ENCODE measurements at places on chromosomes 3 and 15.
A peak's percentile ranks its signal among the peaks of the same experiment; 100 is the strongest.

DNA sequence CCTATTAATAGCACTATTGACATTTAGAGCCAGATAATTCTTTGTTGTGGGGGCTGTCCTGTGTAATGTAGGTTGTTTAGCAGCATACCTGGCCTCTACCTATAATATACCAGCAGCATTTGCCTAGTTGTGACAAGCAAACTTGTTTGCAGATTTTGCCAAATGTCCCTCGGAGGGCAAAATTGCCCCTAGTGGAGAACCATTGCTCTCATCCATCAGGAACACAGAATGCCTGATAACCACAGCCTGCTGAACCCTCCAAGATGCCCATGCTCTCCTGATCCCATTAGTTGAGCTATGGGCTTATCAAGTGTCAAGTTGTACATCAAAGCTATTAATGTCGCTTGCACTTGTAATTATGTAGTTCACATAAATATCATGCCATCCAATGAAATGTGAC, 15.0 kb upstream of the KBTBD8 start:
- no peak for DNase-seq

GRCh38 chr3:136632625-136633081, 119.5 kb downstream of the STAG1 start:
- DNase-seq = no peak

GRCh38 chr3:25229586-25229985, 198.5 kb upstream of the RARB start:
- DNase-seq = no peak

DNA sequence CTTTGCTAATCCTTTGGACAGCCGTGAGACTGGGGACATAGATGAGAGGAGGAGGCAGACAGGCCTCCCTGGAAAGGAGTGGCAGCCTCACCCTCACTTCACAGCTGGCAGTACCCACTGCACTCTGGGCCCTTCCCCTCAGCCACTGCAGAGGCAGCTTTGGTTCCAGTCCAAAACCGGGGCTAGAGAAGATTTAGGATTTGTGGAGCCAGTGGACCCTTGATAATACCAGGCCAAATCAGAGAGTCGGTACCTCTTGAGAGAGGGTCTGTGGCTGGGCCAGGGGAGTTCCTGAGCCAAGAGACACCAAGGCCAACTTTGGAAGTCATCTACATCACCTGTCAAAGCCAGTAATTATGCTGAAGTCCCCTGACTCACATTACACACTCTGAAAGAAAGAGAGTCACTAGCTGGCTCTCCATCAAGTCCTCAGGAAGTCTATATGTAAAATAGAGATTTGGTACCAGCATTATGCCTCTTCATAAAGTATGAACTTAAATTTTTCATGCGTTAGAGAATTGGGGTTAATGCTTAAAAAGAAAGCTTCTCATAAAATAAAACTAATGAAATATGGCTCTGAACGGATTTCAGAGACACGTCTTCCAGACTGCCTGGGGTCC, 244.1 kb upstream of the SEMA6D start:
- no peak for DNase-seq

GRCh38 chr3:243356-243725, 46.8 kb downstream of the CHL1 start:
- no peak for DNase-seq

- DNase-seq = no peak
Measured at GRCh38 chr15:43134157-43134635, 810 bp downstream of the TMEM62 start.

DNA sequence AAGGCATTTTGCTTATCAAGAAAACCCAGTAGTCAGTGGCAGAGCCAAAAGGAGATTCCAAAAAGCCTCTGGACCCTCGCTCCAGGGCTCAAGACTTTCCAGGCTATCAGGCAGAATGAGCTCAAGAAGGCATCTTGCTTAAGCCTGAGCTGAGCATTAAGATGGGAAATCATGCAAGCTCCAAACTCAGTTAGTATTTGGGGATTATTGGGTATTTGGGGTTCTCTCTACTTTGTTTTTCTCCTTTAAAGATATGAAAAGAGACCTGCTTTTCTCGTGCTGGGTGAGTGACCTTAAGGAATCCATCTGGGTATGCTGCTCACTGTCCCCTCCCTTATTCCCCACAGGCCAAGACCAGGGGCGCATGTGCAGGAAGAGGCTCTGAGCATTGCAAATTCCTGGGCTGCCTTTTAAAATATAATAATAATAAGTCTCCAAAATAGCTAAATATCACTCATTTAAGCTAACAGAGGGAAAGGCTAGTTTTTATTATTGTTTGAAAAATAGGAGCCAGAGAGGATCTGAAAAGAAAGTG, 75.4 kb upstream of the HACD2 start:
- no peak for DNase-seq

GRCh38 chr3:36124118-36124796, 256.0 kb upstream of the STAC start:
- no peak for DNase-seq

- DNase-seq = no peak
Measured at GRCh38 chr3:196966526-196967401, 1.9 kb downstream of the PIGZ start.

GRCh38 chr15:80691575-80691974, 3.5 kb upstream of the ABHD17C start:
- no peak for DNase-seq

DNA sequence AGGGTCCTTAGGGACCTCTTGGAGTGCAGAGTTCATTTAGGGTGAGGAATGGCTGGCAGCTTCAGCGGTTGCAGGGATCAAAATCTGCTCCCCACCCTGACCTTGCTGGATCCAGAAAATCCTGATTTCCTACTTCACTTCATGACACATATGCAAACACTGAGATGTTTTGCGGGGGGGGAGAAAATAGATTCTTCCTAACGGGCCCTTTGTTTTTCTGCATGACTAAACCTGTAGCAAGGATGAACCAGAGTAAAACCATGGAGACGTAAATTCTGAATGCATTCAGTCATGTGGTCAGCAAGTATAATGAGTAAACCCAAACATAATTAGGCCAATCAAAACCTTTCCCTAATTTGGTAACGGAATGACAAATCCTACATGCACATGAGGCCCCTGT, 20.0 kb upstream of the RBP1 start:
- no peak for DNase-seq

DNA sequence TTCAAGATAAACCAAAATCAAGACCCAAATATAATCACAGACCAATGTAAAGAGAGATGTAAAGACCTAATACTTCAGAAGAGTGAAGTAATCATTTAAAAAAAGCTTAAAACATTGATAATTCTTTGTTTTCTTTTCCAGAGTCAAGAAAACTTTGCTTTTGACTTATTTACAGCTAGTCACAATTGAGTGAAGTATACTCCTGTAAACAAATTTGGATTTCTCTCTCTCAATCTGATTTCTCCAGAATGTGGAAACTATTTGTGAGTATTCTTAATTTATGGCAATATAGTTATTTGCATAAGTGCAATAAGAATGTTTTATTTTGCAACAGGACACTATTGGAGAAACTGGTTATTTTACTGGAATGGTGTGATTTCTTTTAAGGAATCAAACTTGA, 43.7 kb upstream of the ZBTB20 start:
- DNase-seq = no peak

DNA sequence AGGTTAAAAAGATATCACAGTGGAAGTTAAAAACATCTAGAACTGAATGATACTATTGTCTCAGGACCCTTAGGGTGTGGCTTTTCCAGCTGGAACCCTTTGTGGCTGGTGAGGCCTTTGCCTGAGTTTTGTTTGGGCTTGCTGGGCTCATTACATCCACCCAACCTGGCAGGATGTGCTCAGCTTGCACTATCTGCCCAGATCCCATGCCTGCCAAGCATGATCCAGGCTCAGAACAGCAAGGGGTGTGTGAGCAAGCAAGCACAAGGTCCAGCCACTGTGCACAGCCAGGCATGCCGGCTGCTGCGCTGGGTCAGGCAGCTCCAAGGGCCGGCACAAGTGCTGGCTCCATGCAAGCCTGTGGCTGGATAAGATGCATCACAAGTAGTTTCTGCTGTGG, 512.7 kb upstream of the CDIN1 start:
- no peak for DNase-seq

DNA sequence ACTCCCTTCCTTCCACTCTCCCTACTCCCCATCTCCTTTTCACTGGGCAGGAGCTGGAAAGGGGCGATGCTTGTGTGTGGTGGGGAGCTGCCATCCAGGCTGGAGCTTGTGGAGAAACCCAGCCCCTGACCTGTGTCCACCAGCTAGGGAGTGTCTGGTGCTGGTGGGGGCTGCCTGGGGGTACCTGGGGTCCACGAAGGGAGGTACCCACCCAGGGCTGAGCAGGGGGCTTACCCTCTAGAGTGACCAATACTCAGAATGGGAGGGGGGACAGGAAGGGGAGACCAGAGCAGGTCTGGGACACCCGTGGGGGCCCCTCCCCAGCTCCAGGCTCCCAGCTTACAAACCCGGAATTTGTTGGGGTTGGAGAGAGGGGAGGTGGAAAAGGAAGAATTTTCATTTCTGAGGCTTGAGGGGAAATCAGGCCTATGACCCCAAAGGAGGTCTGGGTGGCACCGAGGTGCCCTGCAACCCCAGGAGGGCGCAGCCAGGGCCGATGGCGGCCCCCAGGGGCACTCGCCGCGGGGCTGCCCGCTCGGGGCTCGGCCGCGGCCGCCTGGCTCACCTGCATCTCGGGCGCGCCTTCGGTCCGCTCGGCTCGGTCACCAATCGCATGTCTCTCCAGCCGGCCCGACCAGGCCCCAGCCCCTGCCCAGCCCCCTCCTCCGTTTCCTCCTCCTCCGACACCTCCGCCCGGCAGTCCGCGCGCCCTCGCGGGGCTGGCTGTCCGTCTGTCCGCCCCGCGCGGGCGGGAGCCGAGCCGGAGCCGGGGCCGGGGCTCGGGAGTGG, 773 bp downstream of the LINGO1 start:
- DNase-seq = no peak

DNA sequence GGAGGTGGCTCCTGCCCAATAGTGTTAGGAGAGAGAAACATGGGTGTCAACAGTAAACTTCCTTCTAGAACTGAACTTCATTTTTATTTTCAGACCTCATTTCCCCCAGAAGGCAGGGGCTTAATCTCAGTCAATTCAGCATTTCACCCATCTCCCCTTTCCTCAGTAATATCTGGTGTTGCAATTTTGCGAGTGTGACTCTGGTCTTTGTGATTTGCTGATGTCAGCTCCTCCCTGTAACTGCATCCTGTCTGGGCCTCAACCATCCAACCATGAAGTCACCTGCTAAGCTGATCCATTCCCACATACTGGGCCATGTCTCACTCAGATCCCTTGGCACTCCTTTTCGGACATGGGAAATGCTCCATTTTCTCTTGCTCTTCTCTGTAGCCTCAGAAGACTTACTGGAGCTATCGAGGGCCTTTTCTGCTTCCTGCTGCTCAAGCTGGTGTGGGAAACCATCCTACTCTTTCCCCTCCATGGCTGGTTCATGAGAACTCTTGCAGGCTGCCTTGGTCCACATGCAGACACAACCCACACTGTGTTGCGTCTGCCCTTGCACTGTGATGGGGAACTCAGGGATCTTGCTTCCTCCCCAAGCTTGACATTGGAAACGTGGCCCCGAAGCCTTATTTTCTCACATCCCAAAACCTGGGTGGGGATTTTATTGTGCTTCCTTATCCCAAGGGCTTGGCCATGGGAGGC, 24.6 kb downstream of the CCR4 start:
- no peak for DNase-seq

GRCh38 chr3:45343947-45344346, 44.4 kb upstream of the LARS2 start:
- no peak for DNase-seq

DNA sequence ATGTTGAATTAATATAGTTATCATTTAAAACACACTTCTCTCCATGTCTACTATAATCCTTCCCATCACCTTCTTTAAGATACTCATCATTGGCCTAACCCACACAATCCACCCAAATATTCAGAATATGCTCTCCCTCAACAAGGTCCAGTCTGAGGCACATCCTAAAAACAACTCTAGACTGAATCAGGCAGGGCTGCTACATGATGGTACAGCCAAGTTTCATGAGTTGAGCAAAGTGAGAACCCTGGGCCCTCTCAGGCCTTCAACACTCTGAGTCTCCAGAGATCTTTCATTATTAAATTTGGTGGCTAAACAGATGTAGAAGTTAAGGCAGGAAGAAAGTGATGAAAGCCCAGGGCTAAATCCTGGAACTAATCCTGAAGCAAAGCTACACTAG, 16.2 kb downstream of the ZNF148 start:
- DNase-seq = no peak

DNA sequence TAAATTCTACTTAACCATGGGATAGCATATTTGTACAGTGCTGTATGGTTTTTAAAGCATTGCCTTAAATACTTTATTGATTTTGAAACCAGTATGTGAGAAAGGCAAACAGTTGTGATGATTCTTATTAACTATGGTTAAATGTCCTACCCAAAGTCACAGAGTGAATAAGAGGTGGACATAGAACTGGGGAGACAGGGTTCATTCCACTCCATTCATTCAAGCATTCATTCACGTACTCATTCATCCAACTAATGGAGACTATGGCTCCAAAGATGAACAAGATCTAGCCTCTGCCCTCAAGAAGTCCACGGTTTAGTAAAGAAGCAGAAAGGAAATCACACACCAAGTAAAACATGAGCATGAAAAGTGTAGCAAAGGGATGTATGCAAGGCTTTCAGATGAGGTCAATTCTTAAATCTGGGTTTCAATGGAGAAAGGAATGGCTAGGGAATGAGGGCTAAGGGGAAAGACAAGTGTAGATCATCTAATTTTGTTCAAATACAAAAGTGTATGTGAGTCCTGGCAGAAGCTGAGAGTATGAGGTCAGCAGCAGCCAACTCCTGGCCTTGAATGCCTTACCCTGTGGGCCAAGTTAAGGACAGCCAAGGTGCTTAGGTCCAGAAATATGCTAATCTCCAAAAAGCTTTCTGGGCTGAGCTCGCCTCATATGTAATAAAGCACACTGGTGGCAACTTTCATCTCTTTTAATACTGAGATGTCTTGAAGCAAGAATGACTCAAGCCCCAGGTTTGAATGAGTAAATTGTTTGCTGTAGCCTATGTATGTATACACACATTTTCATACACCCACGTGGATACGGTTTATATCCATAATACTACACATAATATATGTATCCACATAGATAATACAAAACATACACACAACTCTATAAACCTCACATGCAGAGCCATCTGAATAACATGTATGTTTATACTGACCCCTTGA, 4.3 kb downstream of the TNIK start:
- DNase-seq = no peak

DNA sequence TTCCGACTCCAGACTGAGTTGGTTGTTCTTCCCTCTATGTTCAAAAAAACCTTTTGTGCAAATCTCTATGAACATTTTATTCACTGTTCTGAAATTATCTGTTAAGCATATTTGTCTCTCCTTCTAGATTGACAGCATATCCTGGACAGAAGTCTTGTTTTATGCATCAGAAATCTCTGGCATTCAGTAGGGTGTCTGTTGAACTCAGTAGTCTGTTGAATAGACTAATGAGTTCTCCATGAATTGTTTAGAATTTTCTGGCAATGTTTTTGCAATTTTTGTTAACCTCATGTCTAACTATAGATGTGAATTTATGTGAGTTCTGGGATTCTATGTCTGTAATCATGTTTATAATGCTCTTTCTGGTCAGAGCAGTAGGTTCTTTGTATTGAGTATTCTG, 222.5 kb upstream of the KCNMB2 start:
- DNase-seq = no peak

GRCh38 chr3:130941793-130942192, 47.9 kb downstream of the ATP2C1 start:
- DNase-seq = no peak

GRCh38 chr3:151197981-151198767, 4.8 kb downstream of the GPR171 start:
- DNase-seq = peak; percentile 22

Data from amniotic stem cell (primary cell).